ENCODE measurements at places on chromosomes 1 and 21. TPM values are rescaled to one million over a fixed set of nuclear protein-coding genes. Genes with fewer than 3 reads are reported as not detected.

DNA sequence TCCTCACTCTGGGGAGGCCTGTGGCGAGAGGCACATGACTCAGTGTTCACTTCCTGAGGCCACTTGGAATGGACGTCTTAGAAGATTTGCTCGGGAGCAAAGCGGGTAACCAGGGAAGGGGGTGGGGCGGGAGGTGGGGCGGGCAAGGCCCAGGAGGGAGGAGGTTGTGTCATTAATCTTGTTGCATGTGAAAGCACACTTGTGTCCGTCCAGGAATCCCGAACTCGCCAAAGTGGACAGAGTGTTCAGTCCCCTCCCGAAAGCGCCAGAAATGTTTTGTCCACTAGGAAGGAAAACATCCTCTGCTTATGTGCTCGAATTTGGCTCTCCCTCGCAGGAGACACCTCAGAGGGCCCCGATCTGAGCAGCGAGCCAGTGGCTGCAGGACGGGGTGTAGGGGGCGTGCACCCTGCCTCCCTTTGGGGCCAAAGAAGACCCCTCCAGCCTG, 84.2 kb downstream of the SPSB1 start:
- peak; percentile 75 for DNase-seq

DNA sequence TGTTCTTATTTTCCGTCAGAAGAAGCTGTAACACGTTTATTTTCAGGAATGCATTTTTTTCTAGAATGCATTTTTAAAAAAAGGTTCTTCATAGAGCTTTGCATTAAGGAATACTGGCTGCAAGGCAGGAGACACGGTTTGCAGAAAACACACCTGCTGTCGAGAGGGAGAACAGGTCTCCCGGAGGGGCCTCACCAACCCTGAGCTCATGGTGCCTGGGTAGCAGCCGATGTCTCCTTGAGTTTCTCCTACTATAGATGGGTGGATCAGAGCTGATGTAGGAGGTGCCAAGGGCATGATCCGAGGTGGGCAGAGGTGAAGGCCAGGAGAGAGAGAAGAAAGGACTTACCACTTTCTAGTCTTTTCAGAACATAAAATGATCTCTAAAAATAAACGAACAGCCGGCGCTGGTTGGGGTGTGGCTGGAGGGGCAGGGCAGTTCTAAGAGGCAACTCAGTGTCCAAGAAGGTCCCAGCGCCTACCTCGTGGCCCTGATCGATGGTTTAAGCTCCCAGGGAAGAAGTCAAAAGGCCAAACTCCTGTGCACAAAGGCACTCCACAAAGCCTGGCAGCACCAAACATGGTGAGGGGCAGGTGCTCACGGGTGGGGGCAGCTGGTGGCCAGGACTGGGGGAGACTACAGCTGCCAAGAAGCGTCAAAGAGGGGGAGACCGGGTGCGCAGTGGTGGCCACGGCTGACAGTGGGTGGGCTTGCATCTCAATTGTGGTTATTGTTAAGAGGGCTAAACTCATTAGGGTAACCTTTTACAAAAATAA, 12.2 kb downstream of the MORN1 start:
- DNase-seq = peak; percentile 50

Gene SPRR2E
- total RNA-seq = not detected

GRCh38 chr1:172818841-172819527, 160.1 kb downstream of the FASLG start:
- no peak for DNase-seq

- no peak for DNase-seq
Observed at GRCh38 chr1:112063781-112064728, 74.6 kb upstream of the KCND3 start.

DNA sequence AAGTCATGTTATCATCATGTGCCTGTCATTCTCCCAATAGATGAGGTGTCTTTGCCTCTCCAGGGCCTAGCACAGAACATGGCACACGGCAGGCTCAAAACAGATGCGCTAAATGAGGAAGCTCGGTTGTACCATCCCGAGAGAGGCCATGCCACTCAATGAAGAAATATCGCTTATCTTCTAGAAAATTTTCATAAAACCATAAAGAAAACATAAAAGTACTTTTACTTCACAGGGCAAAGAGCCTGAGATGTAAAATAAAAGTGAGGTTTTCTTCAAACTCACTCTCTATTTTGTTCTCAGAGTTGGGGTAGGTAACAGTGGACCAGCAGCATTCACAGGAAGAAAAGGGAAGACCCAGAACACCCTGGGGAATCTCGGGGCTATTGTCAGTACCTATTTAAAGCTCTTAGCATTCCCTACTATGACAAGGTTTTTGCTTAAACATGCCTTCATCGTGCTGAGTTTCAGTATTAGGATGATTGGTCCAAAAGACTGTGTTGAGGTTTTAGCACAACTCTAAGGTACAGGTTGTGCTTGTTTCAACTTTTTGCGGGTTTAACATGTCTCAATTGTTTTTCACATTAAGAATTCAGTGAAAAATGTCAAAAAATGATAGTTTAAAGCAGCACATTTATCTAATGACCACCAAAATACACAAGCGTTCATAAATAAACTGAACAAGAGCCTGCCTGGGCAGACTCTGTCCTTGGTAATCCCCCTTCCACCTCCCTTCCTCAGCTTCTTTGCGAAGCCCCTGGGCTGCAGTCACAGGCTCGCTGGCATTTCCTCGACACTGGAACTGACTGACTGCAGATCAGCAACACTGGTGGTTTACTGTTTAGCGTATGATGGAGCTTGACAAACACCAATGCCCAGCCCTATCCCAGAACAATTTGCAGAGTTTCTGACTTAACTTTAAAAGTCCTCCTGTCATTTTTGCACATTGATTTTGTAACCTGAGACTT, 55.6 kb downstream of the COQ8A start:
- no peak for DNase-seq

DNA sequence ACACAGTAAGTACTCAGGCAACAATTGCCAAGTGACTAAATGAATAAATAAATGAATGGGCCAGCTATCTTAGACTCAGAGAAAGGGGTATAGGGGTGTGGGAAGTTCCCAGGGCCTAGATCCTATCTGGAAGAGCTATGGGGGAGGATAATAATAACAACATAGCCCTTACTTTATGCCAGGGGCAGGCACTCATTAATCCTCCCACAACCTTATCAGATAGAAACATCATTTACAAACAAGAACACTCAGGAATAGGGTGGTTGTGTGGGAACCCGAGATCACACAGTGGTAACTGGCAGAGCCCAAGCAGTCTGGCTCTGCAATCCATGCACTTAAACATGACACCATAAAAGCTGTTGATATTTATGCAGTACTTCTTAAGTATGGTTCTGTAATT, 128.2 kb upstream of the SPATA6 start:
- DNase-seq = no peak

GRCh38 chr1:17441265-17441992, 2.0 kb upstream of the RCC2 start:
- DNase-seq = peak; percentile 20

GRCh38 chr1:153402226-153402625, 11.4 kb upstream of the S100A8 start:
- no peak for DNase-seq

- DNase-seq = no peak
Observed at GRCh38 chr1:116923421-116923820, 13.7 kb downstream of the PTGFRN start.

GRCh38 chr1:208158640-208159554, 85.3 kb downstream of the PLXNA2 start:
- no peak for DNase-seq

DNA sequence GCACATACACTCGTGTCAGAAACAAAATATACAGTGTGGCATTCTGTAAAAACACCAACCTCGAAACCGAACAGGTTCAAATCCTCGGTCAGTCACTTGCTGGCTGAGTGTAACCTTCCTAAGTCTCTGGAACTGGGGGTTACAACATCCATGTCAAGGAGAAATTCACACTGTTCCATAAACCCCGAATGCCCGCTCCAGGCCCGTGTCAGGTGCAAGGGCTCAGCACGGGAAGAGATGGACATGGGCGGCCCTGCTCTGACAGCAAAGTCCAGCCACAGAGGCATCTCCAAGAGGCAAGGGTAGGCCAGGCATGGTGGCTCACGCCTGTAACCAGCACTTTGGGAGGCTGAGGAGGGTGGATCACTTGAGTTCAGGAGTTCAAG, 79.5 kb downstream of the SLC66A1 start:
- no peak for DNase-seq
